IPS DF 19.7 (cell line): ENCODE measurements at places on chromosomes 1 and 21.

DNA sequence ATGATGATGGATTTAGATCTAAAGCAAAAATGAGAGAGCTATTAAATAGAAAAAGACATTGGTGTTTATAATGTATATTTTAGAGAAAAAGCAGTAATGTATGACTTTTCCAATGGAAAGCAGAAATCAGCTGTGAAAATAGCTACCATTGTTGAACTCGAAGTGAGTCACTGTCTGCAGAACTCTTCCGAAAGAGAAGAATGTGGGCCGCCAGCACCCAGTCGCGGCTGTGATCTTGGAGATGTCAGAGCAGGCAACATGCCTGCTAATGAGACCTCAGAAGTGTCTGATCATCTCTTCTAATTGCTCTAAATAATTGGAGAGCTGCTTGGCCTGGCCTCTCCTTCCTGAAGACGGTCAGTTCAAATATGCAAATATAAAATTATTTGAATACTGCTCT is 333.6 kb upstream of the RUNX1 start:
- DNase-seq: no peak

GRCh38 chr1:978835-979743 is 2.8 kb downstream of the PERM1 start:
- DNase-seq: no peak

DNA sequence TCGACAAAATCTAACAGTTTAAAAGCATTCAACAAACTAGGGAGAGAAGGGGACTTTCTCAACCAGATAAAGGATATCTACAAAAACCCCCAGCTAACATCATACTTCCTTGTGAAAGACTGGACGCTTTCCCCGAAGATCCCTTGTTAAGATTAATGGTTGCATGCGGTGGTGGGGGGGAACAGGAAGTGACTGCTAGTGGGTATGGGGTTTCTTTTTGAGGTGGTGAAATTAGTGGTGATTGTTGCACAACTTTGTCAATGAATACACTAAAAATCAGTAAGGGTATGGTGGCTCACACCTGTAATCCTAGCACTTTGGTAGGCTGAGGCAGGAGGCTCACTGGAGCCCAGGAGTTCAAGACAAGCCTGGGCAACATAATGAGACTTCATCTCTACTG is 26.9 kb upstream of the EYA3 start:
- DNase-seq: no peak

DNA sequence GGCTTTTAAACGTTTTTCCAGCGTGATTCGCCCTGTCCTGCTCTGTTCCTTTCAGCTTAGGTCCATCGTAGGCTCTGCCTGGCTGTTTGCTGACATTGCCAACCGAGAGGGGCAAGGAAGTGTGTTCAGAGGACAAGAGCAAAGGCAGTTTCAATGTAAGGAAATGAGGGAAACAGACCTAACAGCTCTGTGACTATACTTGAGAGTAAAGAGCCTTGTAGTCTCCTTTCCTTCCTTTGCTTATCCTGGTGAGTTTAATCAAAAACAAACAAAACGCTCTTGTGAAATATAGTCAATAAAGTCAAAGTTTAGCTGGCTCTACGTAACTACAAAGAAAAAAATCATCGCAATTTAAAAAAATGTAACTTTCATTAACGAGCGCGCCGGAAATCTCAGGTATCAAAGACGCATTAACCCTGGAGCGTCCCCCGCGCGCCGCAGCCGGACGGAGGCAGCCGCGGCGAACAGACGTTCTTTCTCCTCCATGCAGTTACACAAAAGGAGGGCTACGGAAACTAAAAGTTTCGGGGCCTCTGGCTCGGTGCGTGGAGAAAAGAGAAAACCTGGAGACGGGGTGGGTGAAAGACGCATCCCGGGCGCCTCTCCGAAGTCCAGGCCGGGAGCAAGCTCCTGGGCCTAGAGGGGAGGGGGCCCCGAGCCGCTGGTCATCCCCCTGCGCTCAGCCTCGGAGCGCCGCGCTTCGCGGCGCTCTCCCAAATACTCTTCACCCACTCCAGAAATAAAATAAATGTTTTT is 617 bp upstream of the ADGRL2 start:
- DNase-seq: no peak

DNA sequence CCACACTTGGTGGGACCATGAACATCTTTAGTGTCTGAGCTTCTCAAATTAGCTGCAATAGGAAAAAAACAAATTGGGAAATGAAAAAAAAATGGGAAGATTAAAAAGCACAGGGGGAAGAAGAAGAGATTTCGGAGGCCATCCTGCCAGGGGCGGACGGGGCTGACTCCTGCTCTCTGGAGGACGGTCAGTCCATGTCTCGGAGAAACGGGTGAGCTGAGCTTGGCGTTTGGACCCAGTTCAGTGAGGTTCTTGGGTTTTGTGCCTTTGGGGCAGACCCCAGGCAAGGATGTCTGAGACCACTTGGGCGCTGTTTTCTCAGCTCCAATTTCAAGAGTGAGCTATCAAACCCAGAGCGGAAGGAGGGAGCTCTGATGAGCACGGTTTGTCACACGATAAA is 123.9 kb downstream of the PRDM2 start:
- no peak for DNase-seq

DNA sequence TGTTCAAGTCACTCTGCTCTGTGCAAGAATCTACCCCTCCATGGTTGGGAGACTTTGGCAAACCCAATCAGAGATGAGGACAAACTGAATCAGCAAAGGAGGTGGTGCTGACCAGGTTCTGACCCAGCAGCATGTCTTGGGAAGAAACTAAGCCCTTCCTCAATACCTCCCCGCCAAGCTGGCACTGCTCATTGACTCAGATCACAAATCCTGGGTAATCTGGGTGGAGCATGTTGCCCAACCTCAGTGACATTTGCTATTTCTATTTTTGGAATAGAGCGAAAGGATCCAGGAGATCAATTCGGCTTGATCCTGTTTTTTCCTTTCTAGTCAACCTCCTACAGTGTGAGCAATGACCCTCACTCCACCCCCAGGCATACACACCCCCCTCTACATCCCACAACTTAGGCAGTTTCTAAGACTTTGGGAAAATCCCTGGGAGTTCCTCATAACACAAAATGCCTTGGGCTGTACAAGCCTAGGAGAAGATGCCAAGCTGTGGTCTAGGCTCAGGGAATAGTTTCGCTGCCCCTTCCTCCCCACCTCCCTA is 166.8 kb upstream of the KCNJ6 start:
- DNase-seq: no peak

DNA sequence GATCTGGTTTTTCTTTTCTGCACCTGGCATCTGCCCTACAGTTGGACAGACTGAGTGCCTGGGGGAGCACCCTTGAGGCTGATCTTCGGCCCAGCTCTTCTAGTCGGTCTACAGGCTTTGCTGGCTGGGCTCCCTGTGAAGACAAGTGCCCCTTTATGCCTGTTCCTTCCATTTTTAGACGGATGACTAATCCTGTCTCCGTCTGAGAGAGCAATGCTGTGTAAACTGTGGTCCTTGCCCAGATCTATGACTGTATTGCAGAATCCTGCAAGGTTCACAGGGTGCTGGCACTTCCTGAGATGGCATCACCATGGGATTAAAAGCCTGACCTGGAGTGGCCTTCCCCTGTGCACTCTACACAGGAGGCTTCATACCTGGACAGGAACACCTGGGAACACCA is 47.6 kb upstream of the SAMD13 start:
- no peak for DNase-seq

- DNase-seq: no peak
These were observed 261.5 kb upstream of the VAMP3 start for GRCh38 chr1:7509598-7509997.

DNA sequence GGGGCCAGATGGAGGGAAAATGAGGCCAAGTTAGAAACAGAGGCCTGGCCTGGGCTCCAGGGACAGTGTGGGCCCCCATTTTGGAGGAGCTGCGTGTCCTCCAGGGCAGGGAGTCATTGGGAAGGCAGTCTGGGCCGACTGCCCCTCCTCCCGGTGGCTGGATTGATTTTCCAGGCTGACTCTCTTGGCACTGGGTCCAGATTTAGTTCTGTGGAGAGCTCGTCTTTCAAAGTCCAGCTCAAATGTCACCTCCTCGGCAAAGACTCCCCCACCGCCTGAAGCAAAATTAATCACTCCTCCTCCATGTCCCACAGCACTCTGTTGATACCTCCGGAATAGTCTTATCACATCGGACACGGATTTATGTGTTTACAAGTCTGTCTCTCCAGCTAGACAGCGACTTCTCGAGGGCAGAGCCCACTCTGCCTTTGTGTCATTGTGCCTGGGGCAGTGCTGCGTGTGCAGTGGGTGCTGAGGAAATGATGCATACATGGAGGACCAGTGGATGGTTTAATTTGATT is 175.1 kb downstream of the CAMTA1 start:
- DNase-seq: no peak

DNA sequence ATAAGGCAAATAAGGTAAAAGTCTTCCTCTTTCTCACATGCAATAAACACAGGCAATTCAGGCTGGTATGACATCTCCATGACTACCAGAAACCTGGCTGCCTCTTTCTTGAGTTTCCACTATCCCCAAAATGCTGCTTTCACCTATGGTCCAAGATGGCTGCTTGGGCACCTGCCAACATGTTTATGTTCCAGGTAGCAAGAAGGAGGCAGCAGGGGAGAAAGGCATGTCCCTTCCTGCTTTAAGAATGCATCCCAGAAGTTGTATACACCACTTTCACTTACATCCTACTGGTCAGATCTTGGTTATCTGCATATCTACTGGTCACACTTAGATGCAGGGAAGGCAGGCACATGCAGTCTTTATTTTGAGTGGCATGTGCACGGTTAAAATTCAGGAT is 19.4 kb upstream of the ACOT11 start:
- no peak for DNase-seq

DNA sequence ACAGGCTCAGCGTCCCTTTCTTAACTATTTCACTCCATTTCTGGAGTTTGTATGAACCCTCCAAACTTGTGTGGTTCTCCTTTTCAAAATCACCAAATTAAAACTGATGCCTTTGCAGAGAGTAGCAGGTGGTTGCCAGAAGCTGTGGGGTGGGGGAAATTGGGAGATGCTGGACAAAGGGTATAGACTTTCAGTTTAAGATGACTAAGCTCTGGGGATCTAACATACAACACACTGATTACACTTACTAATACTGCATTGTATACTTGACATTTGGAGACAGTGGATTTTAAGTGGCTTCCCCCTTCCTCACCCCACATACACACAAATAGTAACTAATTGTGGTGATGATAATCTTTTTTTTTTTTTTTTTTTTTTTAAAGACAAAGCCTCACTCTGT is 11.1 kb upstream of the SCYL3 start:
- DNase-seq: no peak

DNA sequence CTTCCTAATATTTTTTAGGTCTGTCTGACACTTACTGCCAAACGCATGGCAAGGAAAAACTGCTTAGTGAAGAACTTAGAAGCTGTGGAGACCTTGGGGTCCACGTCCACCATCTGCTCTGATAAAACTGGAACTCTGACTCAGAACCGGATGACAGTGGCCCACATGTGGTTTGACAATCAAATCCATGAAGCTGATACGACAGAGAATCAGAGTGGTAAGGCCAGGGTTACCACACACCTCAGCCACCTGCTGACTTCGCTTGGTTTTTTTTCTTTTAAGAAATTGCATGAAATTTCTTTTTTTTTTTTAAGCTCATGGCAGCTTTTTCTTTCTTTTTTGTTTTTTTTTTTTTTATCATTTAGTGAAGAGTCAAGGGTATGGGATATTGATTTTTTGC is 17.2 kb downstream of the ATP1A1 start:
- no peak for DNase-seq

- no peak for DNase-seq
These were observed 74.4 kb downstream of the EPS15 start for GRCh38 chr1:51444534-51445192.

DNA sequence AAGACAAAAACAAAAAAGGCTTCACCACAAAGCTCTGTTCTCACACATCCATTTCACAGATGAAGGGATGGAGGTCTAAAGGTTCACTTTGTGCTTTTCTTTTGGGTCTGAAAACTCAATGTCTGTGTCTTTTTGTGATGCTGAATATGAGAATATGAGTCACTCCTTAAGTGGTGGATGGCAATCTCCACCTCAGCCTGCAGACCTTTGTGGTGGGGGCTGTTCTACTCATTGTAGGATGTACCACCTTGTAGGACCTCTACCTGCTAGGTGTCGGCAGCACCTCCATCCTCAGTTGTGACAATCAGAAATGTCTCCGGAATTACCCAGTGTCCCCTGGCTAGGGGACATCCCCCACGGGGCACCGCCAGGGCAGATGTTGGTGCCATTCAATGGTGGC is 42.8 kb downstream of the UBASH3A start:
- no peak for DNase-seq

DNA sequence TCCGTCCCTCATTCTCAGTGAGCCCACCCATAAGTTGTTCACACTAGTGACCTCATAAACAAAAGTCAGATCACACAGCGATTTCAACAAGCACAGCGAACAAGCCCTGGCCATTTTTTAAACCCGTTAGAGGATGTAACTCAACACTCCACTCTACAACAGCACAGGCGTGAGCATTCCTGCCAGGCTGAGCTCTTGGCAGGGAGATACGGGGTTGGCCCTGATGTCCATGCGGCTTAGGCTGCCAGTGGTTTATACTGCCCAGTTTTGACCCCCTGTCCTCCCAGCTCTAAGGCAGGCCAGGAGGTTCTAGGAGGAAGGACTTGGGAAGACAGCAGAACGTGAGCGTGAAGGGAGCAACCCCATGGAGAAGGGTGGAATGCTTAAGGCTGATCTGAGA is 35.0 kb downstream of the PARP1 start:
- DNase-seq: no peak

DNA sequence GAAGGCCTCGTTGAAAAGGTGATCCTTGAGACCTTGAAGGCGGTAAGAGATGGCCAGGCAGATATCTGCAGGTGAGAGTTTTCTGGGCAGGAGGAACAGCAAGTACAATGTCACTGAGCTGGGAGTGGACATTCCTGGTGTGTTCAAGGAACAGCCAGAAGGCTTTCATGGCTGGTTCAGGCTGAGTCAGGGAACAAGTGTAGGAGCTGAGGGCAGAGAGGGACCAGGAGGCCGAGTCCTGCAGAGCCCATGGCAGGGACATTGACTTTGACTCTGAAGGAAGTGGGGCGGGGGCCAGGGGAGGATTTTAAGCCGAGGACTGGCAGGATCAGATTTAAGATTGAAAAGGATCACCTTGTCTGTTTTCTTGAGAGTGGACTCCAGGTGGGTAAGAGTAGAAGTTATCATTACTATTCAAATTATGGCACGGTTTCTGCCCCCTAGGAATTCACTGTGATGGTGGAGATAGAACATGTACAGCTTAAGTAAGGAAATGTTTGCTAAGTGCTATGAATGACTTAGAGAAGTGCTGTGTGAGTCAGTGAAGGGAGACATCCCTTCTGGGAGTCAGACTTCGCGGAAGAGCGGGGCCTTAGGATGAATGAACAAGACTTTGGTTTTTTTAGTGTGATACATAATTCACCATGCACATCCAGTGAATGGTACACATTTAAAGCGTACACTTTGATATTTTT is 202.3 kb downstream of the KIF26B start:
- no peak for DNase-seq

- no peak for DNase-seq
These were observed 76.6 kb downstream of the HSPA13 start for GRCh38 chr21:14306126-14306907.

DNA sequence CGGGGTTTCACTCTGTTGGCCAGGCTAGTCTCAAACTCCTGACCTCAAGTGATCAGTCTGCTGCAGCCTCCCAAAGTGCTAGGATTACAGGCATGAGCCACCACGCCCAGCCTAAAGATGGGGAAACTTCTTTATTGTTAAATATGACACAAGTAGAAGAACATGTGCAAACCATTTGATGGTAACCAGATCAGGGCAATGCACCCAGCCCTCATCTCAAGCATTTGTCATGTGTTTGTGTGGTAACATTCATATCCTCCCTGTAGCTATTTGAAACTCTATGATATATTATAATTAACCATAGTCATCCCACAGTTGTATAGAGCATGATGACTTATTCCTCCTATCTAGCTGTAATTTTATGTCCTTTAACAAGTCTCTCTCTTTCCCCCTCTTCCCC is 119.5 kb upstream of the TMPRSS2 start:
- no peak for DNase-seq
